ENCODE measurements at places on chromosomes 7 and 10. TPM values are rescaled to one million over a fixed set of nuclear protein-coding genes. Genes with fewer than 3 reads are reported as not detected.

XRCC2 gene
- 3.3 TPM for total RNA-seq

BZW2 gene
- total RNA-seq = 97.8 TPM

IKZF1 gene
- total RNA-seq = not detected

SPDYE16 gene
- total RNA-seq = not detected

CYP2W1 gene
- total RNA-seq = 0.05 TPM

INMT gene
- total RNA-seq = not detected
